ENCODE measurements at places on chromosomes 3 and 15.

DNA sequence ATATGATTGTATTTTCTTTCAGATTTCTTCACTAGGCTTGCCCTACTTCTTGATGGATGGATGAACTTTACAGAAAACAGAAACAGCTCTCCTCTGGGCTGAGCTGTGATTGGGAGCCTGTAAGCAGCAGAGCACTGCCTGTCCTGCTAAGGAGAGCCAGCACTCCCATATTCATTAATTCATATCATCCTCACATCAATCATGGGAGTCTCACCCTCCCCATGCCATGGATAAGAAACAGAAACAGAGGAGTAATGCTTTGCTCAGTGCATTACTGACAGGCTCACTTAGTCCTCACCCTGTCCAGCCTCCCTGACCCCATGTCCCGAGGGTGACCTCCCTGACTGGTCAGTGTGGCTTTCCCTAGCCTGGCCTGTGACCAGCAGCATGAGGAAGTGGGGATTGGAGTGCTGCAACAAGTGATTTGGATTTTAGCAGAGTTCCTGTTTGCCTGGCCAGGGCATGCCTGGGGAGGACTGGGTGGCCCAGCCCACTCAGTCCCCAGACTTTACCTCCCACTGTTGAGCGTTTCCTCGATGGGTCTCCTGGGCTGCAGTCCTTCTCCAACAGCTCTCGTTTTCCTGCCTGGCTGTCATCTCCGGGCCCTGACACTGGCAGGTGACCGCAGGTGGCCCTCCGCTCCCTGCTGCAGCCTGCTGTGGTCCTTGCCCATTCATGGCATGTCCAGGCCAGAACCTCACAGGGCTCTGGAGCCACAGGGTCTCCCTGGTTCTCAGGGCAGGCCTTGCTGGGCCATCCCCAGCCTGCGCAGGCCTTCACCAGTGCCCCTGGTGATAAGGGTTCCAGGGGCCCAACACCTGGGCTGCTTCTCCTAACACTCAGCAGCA, 1.3 kb upstream of the TMIE start:
- no peak for DNase-seq

DNA sequence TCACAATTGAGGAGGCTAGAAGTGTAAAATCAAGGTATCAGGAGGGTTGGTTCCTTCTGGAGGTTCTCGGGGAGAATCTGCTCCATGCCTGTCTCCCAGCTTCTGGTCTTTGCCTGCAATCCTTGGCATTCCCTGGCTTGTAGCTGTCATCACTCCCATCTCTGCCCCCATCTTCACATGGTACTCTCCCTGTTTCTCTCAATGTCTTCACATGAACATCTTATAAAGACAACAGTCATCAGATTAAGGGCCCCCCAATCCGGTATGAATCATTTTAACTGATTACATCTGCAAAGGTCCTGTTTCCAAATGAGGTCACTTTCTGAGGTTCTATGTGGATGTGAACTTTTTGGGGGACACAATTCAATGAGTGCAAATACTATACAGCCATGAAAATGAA, 113.0 kb upstream of the GALNT15 start:
- no peak for DNase-seq

DNA sequence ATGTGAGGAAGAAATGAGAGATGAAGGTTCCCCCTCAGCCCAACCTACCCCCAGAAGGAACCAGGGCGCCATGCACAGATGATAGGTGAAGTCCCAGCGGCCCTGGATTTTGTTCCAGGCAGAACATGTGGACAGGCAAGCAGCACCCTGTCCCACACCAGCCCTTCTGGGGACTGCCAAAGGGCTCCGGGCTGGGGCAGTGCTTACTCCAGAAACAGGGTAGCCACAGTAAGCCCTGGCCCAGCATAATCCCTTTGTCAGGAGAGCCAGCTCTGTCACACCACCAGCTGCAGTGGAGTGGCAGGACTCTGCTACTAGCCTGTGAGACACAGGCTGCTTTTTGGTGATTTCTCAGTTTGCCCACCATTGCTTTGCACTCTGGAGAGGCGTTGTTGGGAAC, 6.3 kb downstream of the FBXL22 start:
- no peak for DNase-seq

DNA sequence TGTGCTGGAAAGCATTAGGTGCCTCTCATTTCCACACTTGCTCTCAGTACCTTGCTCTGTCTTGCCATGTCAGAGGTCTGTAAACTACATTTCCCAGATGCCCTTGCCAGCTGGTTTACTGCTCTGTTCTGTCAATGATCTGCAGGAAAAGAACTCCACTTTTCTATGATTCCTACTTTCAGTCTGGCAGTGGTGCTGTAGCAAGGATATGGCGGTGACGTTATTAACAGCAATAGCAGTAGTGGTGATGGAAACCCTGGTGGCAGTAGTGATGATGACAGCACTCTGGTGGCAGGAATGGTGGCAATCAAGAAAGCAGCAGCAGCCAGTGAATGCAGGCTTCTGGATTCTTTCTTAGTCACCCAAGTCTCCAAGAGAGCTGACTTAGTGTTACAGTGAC, 665.2 kb downstream of the DIPK2A start:
- no peak for DNase-seq

GRCh38 chr3:184008161-184008560, 9.5 kb downstream of the ABCC5 start:
- DNase-seq, result no peak

- no peak for DNase-seq
Observed at GRCh38 chr3:4808637-4809036, 170.6 kb upstream of the BHLHE40 start.

Measured in CD4-positive, alpha-beta T cell treated with Interleukin-4 for 1 hour (primary cell).